Panc1 (cell line): ENCODE measurements at places on chromosomes 2 and 18. TPM values are rescaled to one million over a fixed set of nuclear protein-coding genes. Genes with fewer than 3 reads are reported as not detected.

DNA sequence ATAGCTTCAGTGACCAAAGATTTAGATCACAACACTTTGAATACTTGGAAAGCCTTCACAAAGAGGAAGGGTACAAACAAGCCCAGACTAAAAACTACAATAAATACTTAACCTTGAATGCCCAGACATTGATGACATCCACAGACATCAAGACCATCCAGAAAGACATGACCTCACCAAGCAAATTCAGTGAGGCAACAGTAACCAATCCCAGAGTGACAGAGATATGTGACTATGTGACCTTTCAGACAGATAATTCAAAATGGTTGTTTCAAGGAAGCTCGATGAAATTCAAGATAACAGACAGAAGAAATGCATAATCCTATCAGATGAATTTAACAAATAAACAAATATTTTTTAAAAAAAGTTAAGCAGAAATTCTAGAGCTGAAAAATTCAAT lies 19.9 kb upstream of the EVA1A start:
- no peak overlapping the region for H3K27ac ChIP-seq
- no peak for DNase-seq
- no peaks in the 10 kb centered on the region for H3K27me3 ChIP-seq
- no peak overlapping the region for H3K4me3 ChIP-seq
- H3K36me3 ChIP-seq = no peaks in the 10 kb centered on the region

Gene TPO
- total RNA-seq = not detected

Gene SLC9A4
- total RNA-seq = not detected

- H3K27me3 ChIP-seq = no peaks in the 10 kb centered on the region
- no peaks in the 10 kb centered on the region for H3K36me3 ChIP-seq
- no peak overlapping the region for H3K4me3 ChIP-seq
- H3K27ac ChIP-seq = no peak overlapping the region
- no peaks in the 10 kb centered on the region for H3K4me1 ChIP-seq
Observed at GRCh38 chr2:163123526-163123925, 285.0 kb upstream of the KCNH7 start.

DNA sequence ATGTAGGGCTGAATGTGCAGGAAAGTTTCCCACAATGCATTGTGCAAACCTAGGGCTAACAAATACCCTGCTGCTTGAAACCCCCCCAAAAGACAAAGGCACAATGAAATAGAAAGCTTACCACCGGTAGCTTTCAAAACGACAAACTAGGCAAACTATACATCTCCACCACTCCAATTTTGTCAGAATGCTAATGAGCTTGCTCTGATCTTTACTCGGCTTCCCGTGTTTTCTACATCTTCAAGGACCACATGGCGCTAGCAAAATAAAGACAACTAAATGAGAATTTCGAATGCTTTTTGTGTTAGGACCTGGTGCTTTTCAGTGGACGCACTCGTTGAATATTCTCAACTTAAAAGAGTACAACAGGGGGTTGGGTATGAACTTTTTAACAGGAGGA lies 37.2 kb upstream of the OTX1 start:
- H3K4me1 ChIP-seq = no peaks in the 10 kb centered on the region
- DNase-seq = no peak
- H3K36me3 ChIP-seq = no peaks in the 10 kb centered on the region
- no peak overlapping the region for H3K4me3 ChIP-seq
- H3K27ac ChIP-seq = no peak overlapping the region

DNA sequence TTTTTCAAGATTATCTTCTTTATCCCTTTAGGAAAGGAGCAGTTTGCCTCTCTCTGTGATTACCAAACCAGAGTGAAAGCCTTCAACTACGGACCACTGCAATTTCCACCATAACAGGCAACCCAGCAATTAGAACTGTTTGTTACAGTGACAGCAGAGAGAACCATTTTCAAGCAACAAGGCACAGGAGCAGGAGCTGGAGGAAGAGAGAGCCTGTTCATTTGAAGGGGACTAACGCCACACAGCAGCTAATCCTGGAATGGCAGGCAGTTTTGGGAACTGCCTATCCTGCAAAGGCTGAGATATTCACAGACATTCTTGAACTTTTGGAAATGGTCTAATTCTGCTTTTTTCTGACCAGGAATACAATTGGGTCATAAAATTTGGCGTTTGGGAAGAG lies 1541.9 kb upstream of the PIK3C3 start:
- no peak overlapping the region for H3K4me3 ChIP-seq
- H3K27ac ChIP-seq = no peak overlapping the region
- H3K36me3 ChIP-seq = no peaks in the 10 kb centered on the region

Gene OSBPL1A
- 50.5 TPM for total RNA-seq

DNA sequence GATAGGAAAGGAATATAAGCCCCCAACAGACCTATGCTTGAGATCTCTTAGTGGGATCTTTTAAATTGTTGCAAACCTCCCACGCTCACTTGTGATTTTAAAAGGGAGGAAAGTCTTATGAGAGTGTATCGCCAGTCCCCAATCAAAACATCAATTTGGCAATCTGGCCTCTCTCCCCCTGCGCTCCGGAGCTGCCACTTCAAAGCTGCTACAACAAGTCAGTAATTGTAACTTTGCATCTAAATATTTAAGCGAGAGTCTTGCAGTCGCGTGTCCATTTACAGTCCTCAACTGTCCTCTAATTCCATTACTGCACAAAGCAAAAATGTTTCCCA lies 8.4 kb downstream of the PAX3 start:
- H3K27ac ChIP-seq = no peak overlapping the region
- H3K36me3 ChIP-seq = no peaks in the 10 kb centered on the region
- DNase-seq = no peak
- H3K4me3 ChIP-seq = no peak overlapping the region
- peaks cover 5% of the 10 kb centered on the region; the same call in 1 of the 2 replicates for H3K4me1 ChIP-seq
- peaks cover 33% of the 10 kb centered on the region for H3K27me3 ChIP-seq

Gene RELCH
- total RNA-seq = 19.5 TPM
